DMS 273 treated with DMSO at 0.1 percent for 48 hours (cell line): ENCODE measurements at places on chromosomes 3 and 15.

- no peak for DNase-seq
Observed at GRCh38 chr3:171781711-171782127, 28.6 kb downstream of the PLD1 start.

GRCh38 chr15:38709196-38709595 is 144.6 kb upstream of the RASGRP1 start:
- DNase-seq: no peak

DNA sequence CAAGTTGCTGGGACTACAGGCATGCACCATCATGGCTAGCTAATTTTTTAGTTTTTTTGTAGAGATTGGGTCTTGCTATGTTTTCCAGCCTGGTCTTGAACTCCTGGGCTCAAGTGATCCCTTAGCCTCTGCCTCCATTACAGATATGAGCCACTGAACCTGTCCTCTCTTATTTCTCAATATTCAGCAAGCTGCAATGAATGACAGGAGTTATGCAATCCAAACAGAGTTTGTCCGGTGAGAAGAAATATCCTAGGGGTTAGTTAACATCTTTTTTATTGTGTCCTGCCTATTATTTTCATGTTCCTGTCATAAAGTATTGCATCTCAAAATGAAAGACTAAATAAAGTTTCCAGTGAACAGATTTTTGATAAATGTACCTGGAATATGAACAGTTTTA is 1161.4 kb downstream of the OTOL1 start:
- no peak for DNase-seq

- no peak for DNase-seq
Observed at GRCh38 chr15:25643120-25643519, 204.3 kb upstream of the UBE3A start.

GRCh38 chr3:29438580-29438979 is 157.7 kb downstream of the RBMS3 start:
- DNase-seq: no peak

DNA sequence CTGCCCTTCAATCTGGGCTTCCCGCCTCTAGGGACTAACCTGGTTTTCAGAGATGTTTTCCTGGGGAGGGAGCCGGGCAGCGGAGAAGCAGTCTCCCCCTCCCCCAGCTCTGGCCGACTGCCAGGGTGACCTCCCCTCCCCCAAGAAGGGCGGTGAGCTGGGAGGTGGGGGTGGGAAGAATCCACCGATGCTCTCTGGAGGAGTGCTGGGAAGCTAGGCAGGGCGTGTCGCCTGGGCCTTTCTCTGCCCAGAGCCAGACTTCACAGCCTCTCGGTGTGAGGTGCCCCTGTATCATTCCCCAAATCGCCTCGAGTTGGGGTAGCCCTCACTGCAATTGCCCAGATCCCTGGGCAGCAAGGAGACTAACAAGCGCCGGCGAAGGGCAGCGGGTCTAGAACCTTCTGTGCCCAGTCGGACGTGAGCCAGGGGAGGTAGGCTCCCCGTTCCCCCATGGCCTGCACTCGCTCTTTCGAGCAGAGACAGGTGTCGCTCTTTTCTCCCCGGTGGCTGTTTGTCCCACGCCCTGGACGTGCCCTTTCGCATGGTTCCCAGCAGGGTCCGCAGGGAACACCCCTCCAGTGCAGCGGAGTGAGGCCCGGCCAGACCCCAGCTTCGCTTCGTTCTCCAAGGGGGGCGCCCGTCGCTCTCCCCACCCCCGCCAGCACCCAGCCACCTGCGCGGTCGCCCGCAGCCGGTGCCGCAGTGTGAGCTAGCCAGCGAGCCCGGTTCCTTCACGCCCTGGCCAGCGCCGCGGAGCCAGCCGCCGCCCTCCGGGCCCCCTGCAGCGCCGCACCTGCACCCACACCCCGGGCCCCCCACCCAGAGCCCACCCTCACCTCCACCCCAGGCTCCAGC is 1.1 kb downstream of the RAB6B start:
- DNase-seq: no peak

- DNase-seq: no peak
Observed at GRCh38 chr3:11230832-11231231, 41.4 kb upstream of the ATG7 start.

- DNase-seq: no peak
Observed at GRCh38 chr3:127637546-127637945, 8.6 kb downstream of the PODXL2 start.

GRCh38 chr3:114764056-114764492 is 383.0 kb downstream of the ZBTB20 start:
- no peak for DNase-seq

DNA sequence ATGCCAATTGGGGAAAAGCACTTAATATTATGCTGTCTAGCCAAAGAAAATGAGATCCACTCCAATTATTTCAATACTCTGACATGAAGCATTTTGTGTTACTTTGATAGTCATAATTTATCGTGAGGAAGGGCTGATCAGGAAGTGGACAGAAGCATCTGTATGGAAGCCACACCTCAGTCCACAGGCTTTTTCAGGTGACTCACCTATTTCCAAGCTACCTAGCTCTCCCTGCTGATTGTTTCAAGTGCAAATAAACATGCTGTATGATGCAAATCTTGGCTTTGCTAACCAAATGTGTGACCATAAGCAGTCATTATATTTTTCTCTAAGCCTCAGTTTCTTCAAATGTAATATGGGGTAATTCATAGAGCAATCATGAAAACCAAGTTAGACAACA is 30.8 kb upstream of the CPB1 start:
- DNase-seq: no peak

DNA sequence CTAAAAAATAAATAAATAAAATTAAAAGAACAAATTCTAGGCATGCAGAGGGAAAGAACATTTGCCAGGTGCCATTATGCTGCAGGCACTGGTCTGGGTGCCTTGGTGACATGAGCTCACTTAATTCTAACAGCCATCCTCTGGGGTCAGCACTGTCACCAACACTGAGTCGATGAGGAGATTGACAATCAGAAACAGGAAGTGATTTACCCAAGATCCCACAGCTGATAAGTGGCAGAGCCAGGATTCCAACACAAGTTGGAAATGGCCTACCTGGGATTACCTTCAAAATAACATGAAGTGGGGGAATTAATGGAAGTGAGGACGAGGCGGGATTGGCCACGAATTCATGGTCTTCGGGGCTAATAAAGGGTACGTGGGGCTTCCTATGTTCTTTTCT is 3.6 kb downstream of the PLIN1 start:
- no peak for DNase-seq

DNA sequence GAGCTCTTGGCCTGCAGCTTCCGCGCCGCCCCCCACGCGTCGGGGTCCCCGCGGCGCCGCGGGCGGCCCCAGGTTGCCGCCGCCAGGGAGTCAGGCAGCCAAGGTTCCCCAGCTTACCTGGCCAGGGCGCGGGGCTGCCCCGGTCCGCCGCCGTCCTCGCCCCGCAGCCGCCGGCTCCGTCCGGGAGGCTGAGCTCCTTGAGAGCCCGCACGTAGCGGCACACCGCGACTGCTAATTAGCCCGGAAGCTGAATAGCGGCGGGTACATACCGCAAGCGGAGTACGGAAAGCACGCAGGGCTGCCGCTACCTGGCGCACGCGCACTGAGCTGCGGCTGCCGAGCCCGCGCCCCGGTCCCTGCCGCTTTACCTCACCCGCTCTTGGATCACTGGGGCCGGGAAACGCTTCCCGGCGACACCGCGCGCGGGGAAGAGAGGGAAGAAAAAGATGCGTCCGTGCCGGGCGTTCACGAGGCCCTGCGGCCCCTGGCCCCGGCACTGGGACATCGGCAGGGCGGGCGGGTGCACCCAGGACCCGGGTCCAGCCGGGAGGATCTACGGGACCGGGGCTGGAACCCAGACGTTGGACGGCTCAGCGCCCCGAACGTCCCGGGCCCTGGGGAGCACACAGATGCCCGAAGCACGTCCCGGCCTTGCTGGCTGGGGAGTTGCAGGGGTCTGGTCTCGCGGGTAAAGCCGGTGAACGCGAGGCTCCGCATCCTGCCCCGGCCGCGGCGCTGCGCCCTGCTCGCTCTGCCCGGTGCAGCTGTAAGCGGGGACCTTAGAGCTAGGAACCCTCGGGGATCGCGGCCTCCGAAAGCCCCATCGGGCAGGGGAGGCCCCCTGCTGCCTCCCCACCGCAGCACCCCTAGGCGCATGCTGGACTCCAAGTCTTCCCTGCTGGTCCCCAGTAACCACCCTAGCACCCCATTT is at the start of gene GOLGA8B:
Gene GOLGA8B, minus strand, starts transcription at position 253 of the 931 bp plus-strand sequence. CDS start 47,739 bp downstream, outside the sequence.
- no peak for DNase-seq

DNA sequence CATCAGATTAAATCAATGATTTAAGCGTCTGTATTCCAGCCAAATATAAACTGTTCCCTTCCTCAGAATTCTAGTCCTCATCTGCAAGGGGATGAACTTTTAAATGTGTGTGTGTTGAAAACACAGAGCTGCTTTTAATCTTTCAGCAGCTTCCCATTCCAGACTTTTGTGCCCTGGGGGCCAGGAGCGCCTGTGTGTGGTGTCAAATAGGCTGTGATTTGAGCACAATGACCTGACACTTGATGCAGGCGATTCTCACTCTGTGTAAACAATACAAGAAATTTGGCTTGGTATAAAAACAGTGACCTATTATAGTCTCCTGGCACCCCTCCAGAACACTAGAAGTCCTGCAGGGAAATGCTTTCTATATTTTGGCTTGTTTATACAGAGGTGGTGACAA is 274.6 kb upstream of the ROPN1 start:
- DNase-seq: no peak
